T-cell (primary cell): ENCODE measurements at places on chromosomes 2 and 18.

DNA sequence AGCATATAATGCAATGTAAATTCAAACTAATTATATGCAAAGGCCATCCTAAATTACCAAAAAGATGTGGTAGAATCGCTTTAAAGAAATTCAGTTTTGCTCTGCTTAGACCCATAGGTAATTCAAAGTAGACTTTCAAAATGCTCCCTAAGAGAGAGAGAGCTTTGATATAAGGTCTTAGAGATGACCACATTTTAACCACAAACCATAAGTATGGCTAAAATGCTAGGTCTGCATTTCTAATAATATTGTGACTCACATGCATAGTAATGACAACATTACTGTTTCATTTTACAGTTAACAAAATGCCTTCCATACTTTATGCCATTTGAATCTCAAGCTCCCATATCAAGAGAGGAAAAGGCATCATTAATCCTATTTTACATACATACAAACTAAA lies 144.5 kb downstream of the RAD51AP2 start:
- DNase-seq, result no peak

DNA sequence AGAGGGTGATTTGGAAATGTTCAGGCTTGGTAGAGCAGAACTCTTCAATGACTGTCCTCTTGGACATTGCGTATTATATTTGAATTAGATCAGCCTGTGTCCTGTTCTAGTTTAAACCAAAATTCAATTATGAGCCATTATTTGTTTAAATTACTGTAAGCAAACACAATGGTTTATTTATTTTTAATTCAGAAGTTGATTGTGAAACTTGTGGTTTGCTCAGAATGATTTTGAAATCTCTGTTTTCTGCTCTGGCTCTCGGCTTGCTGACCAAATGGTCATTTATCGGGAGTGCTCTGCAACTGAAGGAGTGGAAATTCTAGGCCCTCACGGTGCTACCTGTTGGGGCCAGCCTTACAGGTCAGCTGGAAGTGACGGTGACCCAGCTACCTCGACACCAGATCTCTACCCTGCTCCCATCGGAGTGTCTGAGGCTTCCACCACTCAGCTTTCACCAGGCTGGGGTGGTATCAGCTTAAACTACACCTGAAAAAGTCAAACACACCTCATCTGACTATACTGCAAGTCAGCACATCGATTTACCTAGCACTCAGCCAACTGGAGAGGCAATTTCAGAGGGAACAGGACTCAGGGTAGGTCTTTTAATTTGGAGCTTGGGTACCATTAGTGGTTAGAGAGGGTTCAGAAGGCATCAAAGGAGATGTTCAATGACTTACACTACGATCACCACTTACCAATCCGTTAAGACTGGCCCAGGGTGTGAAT lies 36.8 kb upstream of the GPD2 start:
- DNase-seq, result no peak

DNA sequence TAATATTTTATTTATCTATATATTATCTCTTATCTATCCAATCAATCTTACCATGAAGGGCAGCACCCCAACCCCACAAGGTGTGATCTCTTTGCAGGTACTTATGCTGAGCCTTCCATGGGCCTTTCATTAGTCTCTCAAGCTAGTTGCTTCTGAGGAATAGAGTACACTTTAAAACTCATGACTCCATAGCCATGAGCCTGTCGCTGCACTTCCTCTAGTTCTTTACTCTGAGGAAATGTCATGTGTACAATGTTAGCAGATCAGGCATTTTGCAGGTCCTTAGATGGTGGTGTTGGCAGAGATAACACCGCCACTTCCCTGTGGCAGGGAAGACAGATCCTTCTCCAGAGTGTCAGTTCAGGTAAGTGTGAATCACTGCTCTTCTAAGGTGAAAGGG lies 29.5 kb upstream of the STAT4 start:
- no peak for DNase-seq

- DNase-seq, result no peak
Measured at GRCh38 chr2:240868286-240869108, at the start of gene AGXT. Gene AGXT (plus strand): TSS chr2:240868824. CDS start chr2:240868866, 42 bp downstream.

- DNase-seq, result no peak
Measured at GRCh38 chr2:20391951-20392699, 41.5 kb upstream of the PUM2 start.

- no peak for DNase-seq
Measured at GRCh38 chr2:217727801-217728200, 275.0 kb downstream of the TNS1 start.

DNA sequence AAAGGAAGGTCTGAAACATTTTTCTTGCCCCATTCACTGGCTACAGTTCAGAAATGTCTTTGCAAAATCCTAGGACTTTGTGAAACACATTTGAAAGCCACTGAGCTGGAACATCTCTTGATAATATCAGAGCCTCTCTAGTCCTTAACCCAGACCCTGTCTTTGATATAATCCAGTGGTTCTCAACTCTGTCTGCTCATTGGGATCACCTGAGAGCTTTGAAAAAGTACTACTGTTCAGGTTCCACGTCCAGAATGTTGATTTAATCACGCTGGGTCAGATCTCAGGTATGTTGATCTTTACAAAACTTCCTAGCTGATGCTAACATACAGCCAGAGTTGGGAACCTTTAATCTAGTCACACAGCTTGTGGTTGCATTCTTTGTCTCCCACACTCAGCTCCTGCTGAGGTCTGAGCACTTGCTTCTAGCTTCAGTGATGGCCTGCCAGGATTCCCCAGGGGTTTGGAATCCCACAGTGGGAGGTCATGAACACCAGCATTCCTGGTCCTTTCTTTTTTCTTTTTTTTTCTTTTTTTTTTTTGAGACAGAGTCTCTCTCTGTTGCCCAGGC lies 262.7 kb downstream of the SETBP1 start:
- no peak for DNase-seq

DNA sequence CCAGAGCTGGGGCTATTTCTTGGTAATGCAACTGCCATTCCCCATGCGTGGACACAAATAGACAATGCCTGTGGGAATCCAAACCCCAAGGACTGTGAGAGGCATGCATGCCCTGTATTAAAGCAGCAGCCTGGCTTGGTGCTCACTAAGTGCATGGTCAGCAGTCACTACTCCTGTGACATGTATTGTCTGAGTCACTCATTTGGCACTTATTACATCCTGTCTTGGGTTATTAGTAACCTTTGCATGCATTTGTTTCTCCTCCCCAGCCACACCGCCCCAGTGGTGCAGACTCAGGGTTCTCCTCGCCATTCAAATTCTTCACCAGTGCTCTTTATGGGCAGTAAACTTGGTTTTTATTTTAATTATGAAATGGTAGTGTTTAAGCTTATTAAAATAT lies 30.2 kb downstream of the PRKCE start:
- no peak for DNase-seq

DNA sequence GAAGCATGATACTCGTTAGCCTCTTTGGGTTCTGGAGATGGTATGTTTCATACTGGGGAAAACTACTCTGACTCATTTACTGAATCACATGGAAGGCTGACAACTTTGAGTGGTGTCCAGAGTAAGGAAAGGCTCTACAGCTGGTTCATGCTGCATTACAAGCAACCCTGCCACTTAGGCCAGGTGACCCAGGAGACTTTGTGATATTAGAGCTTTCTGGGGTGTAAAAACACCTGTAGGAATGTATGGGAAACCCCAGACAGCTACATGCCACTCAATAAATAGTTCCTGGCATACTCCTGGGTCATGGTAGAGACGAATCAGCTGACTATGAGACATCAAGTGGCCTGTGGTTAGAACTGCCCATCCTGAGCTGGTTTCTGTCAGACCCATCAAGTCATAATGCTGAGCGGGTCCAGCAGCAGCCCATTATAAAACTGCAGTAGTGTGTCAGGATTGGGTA lies 21.3 kb upstream of the TCF7L1 start:
- no peak for DNase-seq

DNA sequence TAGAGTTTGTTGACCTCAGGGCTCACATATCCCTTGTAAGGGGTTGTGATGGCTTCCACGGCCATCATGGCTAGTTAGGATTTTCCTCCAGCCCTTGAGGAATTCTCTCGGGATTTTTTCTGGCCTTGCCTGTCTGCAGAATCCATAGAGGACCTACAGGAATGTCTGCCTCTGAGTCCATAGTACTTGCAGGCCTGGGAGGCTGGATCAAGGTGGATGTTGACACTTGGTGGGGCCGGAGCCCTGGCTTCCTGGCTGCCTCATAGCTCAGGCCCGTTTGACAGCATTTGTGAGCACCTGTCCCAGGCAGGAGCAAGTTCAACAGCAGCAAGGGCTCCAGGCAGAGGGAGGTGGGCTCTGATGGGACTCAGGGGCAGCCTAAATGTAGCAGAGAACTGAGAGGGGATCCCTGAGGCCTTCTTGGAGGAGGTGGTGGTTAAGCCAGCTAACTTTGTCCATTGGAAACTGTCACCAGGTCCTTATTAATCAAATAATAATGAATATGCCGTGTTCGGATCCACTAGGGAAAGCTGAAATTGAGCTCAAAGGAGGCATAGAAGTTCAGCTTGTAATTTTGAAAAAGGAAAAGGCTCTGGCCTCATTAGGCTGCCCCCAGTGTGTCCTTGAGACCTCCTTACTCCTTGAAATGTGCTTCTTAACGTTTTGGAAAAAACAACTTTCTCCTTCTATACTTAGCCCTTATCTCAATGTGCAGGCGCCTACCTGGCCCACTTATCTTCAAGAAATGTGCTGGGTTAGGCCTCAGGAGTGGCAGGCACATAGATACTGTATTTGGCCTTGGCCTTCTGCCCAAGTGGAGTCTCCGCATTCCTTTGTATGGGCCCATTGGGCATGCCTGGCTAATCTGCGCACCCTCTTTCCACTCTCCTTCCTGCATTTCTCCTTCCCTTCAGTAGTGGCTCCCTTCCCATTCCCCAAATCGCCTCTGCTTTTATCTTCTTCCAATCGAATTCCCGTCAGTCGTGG lies 66.9 kb downstream of the HPCAL1 start:
- DNase-seq, result no peak

DNA sequence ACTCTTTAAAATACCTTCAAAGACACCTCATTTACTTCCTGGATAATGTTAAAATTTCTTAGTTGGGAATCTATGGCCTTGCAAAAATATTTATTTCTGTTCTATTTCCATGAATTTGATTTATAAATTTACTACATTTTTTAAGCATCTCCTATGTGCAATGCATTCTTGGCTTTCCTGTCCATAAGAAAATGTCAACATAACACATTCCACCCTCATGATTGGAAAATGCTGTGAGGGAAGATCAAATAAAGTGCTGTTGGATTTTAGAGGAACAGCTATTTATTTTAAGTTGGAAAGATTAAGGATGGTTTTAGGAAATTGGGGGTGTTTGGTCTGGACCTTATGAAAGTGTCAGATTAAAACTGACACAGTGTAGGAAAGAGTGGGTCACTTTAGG lies 45.4 kb upstream of the MC4R start:
- no peak for DNase-seq

GRCh38 chr18:78445880-78446279 lies 533.7 kb upstream of the SALL3 start:
- no peak for DNase-seq

DNA sequence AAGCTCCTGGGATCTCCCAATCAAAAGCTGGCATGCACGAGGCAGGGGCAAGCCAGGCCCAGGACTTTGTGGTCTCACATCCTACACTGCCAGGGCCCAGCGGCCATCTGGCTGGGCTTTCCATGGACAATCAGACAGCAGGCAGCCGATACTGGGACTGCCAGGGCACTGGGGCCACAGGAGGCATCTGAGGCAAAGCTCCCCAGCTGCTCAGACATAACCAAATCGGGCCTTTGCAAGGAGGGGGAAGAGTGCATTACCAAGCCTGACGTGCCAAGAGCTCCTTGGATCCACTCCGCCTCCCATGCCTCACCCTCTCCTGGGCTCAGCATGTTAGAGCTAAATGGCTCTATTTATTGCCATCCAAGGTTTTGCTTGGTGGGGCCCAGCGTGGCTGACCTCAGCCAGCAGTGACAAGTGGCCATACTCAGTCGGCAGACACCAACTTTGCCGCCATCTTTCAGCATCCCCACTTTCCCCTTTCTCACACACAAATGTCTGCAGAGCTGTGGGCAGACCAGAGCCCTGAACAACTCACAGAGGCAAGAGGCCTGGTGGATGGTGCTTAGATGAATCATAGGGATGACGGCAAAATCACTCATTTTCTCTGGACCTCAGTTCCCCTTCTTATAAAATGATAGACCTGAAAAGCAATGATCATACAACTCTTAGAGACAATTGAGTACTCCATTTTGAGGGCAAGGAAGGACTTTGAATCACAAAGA lies 200.8 kb downstream of the TTC32 start:
- no peak for DNase-seq

GRCh38 chr18:27711382-27711781 lies 465.5 kb downstream of the CDH2 start:
- DNase-seq, result no peak

DNA sequence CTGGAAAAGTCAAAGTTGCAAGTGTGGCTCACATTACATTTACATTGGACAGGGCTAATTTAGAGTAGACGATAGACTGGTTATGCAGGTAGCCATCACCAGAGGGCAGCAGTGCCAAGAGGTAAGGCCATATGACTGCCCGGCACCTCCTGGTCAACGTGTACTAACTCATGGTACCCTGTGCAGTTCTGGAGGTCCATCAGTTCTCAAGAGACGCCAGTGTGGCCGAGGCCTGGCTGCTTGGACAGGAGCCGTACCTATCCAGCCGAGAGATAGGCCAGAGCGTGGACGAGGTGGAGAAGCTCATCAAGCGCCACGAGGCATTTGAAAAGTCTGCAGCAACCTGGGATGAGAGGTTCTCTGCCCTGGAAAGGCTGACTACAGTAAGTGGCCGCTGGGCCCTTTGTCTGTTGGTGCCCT lies 65.8 kb upstream of the EML6 start:
- peak; percentile 41 for DNase-seq

DNA sequence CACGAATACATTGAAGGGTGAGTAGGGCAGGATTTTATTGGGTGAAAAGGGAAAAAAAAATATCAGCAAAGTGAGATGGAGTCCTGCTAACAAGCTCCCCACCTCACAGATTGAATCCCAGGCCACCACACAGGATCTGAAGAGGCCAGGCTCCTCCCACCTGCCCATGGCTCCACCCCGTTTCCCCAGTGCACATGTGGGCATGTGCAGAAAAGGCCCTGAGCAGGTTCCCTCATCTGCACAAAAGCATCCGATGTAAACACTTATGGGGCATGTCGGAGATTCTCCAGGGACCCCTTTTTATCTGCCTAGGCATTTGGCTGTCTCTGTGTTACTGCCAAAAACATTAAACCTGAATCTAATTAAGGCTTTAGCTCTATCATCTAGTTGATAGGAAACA lies 35.2 kb downstream of the SKA1 start:
- no peak for DNase-seq

- DNase-seq, result no peak
Measured at GRCh38 chr2:70030724-70031420, 56.4 kb upstream of the PCBP1 start.

DNA sequence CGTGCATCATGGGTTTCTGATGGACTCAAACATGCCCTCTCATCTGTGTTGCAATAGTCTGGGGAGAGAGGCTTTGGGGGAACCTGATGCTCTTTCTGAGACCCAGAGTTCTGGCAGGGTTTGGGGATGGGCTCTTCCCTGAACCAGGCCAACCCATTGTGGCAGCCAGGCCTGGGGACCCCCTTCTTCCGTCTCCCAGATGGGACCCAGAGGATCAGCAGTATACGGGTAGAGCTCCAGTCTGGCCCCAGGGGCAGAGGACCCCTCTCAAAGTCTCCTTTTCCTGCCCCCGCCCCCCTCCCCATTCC lies 333.7 kb downstream of the DYSF start:
- DNase-seq, result no peak
